ENCODE measurements at places on chromosomes 13 and 19.

DNA sequence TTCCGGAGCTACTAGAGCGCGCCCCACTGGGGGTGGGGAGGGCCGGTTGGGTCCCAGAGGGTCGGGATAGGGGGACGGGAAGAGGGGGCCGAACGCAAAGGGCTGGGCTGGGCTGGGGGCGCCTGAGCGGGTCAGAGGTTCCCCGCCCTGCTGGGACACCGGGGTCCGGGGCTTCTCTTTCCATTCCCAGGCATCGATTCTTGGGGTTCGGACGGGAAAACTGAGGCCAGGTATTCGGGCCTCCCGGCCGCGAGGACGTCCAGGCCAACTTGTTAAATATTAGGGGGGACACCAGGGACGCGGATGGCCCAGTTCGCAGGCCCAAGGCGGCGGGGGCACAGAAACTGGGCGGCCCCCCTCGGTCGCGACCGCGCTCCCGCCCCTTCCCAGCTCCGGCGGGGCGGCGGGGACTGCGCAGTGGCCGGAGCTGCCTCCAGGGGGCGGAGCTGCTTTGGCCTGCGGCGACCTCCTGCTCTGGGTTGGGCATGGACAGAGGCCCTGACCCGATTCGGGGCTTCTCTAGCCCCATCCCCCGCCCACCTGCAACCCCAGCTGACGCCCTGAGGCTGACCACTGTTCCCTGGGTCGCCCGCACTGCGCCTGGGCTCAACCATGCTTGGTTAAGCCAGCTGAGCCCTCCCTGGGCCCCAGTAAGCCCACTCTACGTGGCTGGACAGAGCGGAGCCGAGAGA, 1.2 kb upstream of the KLF16 start:
- no peak for DNase-seq

GRCh38 chr13:112187527-112188297, 120.8 kb downstream of the SOX1 start:
- DNase-seq = no peak

DNA sequence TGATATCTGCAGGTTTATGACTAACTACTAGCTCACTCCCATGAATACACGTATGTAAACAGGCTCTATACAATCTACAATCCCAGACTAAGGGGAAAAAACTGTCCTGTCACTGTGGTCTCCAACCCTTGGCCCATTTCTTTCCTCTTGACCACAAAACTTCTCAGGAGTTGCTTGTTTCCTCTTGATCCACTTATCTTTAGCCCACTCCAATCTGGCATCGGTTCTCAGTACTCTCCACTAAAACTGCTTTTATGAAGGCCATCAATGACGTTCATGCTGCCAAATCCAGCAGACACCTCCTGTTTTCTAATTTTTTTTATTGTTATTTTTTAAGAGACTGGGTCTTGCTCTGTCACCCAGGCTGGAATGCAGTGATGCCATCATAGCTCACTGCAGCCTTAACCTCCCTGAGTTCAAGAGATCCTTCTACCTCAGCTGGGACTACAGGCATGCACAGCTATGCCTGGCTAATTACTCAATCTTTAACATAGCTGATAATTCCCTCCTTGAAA, 31.9 kb upstream of the USPL1 start:
- DNase-seq = no peak

GRCh38 chr13:40376867-40377535, 289.4 kb downstream of the FOXO1 start:
- no peak for DNase-seq

DNA sequence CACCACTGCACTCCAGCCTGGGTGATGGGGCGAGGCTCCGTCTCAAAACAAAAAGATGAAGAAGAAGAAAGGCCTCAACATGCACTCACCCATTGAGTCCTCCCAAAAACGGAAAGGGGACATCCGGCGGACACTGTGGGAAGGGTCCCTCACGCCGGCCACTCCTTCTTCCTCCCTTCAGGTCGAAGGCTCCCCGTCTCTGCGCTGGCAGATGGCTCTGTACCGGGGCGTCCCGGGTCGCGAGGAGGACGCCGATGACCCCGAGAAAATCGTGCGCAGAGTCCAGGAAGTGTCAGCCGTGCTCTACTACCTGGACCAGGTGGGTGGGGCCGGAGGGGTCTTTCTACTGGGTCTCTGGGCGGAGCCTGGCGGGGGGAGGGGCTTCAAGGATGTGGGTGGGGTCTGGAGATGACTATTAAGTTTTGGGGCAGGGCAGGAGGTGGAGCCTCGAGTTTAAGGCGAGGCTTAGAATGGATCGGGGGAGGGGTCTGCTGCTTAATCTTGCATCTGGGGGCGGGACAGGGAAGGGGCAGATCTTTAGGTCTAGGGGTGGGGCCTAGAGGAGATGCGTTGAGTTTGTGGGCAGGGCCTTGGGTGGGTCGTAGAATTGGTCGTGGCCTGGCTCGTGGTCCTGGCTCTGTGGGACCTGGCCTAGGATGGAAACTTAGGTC, 90.2 kb downstream of the MAP4K1 start:
- no peak for DNase-seq

GRCh38 chr19:1987197-1988187, 28.0 kb downstream of the BTBD2 start:
- DNase-seq = no peak

GRCh38 chr13:50340551-50341287, 325.5 kb downstream of the KCNRG start:
- no peak for DNase-seq

GRCh38 chr13:25288966-25289365, 1.7 kb upstream of the MTMR6 start:
- DNase-seq = no peak

GRCh38 chr19:3821857-3822364, 35.7 kb upstream of the MATK start:
- DNase-seq = no peak

DNA sequence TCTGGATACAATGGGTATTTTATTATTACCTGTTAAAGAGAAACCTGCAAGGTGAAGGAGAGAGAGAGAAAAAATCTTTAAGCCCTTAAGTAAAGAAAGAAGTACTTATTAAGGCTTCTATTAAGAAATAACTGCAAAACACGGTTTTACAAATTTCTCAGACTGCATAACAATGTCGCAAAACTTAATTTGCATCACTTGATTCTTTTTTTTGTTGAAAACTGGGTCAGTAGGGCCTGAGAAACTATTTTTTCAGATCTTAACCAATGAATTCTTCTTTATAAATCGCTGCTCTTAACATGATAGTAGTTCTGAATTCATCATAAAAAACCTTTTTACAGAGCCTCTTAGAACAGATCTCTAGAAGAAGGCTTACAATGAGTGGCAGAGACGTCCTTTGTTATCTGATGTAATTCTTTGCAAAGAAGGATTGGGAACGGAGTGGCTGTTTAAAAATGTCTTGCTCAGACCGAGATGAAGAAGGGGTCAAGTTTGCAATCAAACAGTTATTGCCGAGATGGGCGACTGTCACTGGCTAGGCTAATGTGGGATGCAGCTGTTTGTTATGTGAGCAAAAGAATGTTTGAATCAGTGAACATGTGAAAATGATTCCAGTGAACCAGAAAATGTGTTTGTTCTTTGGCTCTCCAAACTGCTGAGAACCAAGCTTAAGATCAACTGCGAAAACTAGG, 76.3 kb downstream of the ZNF536 start:
- no peak for DNase-seq

DNA sequence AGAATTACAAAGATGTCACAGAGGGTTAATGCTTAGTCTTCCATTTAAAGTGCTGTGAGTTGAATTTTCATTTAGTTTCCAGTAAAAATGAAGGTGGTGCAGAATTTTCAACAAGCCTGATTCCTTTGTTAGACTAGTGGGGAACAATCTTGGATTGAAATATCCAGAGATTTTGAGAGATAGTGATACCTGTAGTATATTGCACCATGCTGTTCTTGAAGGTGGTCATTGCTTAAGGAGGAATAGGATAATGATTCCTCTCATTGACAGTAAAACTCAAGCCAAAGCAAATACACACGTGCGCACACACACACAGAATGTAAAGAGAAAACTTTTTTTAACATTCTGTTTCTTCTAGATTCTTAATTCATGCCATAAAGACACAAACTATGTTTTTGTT, 5.3 kb downstream of the PCDH17 start:
- no peak for DNase-seq

- DNase-seq = no peak
Measured at GRCh38 chr19:18895824-18896341, at the start of gene CERS1. Gene CERS1 (minus strand): TSS chr19:18896158. CDS start chr19:18896072, 86 bp downstream.

DNA sequence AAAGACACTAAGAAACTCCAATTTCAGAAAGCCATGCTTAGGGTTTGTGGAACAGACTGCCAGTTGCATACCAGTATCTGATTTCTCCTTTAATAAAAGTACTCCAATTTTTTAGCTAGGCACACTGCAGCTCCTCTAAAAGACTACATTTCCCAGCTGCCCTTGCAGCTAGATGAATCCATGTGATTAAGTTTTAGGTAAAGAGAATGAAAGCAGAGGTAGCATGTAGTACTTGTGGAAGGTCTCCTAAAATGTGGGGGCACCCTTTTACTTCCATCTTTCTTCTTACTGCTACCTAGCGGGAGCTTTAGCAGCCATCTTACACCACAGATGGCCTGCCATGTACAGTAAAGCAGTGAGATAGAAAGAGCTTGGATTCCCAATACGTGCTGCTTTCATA, 33.0 kb upstream of the TSC22D1 start:
- no peak for DNase-seq

DNA sequence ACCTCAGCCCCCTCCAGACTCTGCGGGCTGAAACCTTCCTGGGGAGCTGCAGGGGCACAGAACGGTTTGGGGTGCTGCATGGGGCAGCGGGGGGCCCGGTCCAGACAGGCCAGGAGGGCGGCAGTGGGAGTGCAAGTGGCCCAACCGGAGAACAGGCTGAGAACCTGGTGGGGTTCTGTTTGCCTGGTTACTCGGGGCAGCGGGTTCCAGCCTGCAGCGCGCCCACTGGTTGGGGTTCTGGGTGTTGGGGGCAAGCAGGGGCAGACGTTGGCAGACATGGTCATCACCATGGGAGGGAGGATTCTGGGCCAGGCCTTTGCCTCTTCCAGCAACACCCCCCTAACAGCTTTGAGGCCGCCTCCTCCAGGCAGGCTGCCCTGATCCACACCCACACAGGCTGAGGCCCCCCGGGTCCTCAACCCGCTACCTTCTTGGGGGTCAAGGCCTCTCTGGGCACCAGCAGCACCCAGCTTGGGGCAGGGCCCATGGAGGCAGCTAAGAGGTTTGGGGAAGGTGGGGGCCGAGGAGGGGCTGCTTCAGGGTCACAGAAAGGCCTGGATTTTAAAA, at the start of gene PRR22:
Gene PRR22 (minus strand): TSS at position 166 of the 567 bp plus-strand sequence. CDS start 86 bp downstream, at position 80.
- no peak for DNase-seq

- DNase-seq = no peak
Measured at GRCh38 chr19:49132974-49133609, 13.7 kb downstream of the PPFIA3 start.

- DNase-seq = no peak
Measured at GRCh38 chr13:99269627-99270241, 11.6 kb upstream of the GPR18 start.

- no peak for DNase-seq
Measured at GRCh38 chr19:4533835-4534424, 1.1 kb downstream of the PLIN5 start.

- DNase-seq = no peak
Measured at GRCh38 chr13:70407486-70407885, 299.2 kb upstream of the KLHL1 start.

DNA sequence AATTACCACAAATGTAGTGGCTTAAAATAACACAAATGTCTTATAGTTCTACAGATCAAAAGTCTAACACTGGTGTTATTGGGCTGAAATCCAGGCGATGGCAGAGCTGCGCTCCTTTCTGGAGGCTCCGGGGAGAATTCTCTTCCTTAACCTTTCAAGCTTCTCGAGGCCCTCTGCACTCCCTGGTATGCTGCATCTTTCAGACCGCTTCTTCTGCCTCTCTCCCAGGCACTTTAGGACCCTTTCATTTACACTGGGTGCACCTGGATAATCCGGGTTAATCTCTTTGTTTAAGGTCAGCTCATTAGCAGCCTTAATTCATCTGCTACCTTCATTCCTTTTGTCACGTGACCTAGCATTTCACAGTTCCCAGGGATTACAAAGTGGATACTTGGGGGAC, 211.3 kb upstream of the RFC3 start:
- DNase-seq = no peak

All from thoracic aorta (tissue), 2 donors.